Diencephalon (tissue), 1 donor: ENCODE measurements at places on chromosomes 2 and 18. TPM values are rescaled to one million over a fixed set of nuclear protein-coding genes. Genes with fewer than 3 reads are reported as not detected.

Gene SYT4
- 357 TPM for total RNA-seq

Gene TMEFF2
- 55.4 TPM for total RNA-seq

Gene DSG2
- total RNA-seq = 6.2 TPM

Gene SAG
- 1.4 TPM for total RNA-seq

Gene CAVIN2
- 5.3 TPM for total RNA-seq

Gene CNGA3
- 6.0 TPM for total RNA-seq
